Activated CD8-positive, alpha-beta memory T cell treated with anti-CD3 and anti-CD28 coated beads, Interleukin-2, amount 50 U/mL, for 48 hours (primary cell): ENCODE measurements at places on chromosomes 7 and 10.

- peak; percentile 18 for DNase-seq
Measured at GRCh38 chr7:44823255-44823781, 24.6 kb downstream of the H2AZ2 start.

- no peak for DNase-seq
Measured at GRCh38 chr10:114346176-114347031, 57.9 kb downstream of the AFAP1L2 start.

GRCh38 chr10:4242561-4243035, 457.6 kb upstream of the KLF6 start:
- DNase-seq: no peak

DNA sequence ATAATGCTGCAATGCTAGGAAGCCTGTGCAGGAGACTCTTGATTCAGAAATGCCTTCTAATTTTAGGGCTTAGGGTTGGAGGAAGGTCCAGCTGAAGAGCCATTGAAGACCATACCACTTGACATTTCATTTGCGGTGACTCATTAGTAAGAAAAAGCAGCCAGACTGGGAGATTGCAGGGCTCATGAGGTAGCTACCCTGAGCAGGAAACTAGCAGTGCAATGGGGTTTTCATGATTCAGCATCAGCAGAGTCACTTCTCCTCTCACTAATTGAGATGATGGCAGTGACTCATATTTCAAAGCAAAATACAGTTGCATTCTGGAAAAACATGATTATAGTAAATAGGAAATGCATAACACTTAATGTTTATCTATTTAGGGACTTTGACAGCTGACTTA, 434.1 kb downstream of the DNAJB9 start:
- no peak for DNase-seq

GRCh38 chr7:101622609-101623173, 6.4 kb downstream of the MYL10 start:
- DNase-seq: no peak

DNA sequence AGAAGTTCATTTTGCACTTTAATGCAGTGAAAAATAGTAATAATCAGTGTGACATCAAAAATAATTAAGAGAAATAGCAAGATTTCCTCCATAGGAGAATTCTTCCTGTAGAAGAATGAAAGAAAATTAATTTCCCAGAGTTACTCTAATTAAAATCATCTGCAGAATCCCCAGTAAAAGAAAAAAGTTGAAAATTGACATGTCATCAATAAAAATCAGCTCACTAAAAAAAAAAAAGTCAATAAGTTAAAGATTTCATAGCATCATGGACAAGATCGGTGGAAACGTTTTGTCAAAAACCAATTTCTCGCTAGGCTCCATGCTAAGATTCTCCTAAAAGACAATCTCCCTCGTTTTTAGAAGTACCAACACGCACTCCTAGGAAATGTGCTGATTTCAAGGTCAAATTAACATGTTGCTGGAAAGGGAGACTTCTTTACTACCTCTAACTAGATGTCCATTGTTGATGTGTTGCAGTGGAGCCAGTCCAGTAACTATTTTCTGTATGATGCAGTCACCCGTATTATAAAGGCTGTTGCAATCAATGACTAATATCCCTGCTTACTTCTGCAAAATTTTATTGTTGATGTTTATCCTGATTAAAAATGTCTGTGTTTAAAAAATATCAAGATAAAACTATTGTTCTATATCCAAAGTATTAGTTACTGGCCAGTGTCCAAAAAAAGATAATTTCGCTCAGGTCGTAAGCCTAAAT, 591.9 kb upstream of the MGMT start:
- no peak for DNase-seq

DNA sequence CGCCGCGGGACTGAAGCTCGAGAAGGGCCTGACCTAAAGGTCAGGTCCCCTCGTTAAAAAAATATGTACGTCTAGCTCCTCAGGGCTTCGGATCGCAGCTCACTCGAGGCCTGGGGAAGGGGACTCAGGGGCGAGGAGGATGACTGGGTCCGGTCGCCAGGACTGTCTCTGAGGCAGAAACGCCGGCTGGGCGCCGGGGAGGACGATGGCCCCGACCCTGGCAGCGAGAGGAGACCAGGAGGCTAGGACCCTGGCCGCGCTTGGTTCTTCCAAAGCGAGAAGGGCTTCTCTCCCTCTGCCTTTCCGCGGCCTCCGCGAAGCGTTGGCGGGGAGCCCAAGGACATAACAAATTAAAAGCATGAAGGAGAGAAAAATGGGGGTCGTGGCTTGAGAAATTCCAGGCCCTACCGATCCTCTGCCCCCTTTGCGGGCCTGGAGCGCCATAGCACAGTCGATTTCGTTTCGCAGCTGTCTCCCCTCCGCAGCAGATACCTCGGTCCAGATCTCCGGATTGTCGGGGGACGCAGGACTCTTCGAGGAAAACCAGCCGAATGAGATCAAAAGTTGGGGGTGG, 3.1 kb downstream of the NKX2-3 start:
- no peak for DNase-seq

DNA sequence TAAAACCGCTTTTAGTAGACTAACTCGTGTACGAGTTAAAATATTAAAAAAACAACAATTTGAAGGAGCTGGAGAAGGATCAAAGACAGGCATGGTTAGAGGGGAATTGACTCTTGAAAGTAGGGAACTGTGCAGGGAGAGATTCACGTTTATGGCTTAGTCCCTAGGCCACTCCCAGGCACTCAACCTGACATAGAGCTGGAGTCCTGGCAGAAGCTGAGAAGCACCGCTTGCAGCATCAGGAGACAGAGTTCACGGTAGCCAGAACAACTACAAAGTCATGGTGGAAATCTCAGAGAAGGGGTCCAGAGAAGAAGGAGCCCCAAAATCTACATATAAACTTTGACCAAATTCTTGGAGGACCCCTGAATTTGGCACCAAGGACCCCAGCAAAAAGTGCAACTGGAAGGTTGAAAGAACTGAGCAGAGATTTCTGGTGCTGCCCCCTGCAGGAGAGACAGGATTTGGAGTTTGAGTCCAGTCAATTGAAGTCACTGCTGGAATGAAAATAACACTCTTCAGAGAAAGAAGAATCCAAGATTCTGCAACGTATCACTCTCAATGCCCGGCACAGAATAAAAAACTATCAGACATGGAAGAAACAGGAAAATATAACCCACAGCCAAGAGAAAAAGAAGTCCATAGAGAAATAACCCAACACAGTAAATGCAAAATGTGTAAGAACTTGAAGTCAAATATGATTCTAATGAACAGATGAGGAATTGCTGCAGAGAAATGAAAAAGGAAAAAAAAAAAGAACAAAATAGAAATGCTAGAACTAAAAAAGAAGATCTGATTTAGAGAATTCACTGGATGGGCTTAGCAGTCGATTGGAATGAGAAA, 493.3 kb upstream of the PODXL start:
- peak; percentile 59 for DNase-seq

GRCh38 chr7:128841921-128842673, 11.9 kb downstream of the FLNC start:
- peak; percentile 87 for DNase-seq

GRCh38 chr7:131021460-131021859, 287.5 kb upstream of the KLF14 start:
- DNase-seq: no peak

- no peak for DNase-seq
Measured at GRCh38 chr10:4354382-4354812, 471.6 kb upstream of the AKR1E2 start.

DNA sequence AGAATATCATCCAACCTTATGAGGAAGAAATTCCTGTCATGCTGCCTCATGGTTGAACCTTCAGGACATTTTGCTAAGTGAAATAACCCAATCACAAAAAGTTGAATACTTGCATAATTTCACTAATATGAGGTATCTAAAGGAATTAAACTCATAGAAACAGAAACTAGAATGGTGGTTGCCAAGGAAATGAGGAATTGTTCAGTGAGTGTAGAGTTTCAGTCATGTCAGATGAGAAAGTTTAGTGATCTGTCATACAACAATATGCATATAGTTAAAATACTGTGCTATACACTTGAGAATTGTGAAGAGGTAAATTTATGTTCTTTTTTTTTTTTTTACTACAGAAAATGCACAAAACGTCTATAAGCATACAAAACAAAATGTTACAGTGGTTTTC, 60.7 kb downstream of the R3HCC1L start:
- DNase-seq: no peak

- DNase-seq: no peak
Measured at GRCh38 chr10:73110345-73110849, at the start of gene NUDT13. Gene NUDT13, plus strand, starts transcription at chr10:73110455. Its CDS starts 3,911 bp downstream, at chr10:73114366.

DNA sequence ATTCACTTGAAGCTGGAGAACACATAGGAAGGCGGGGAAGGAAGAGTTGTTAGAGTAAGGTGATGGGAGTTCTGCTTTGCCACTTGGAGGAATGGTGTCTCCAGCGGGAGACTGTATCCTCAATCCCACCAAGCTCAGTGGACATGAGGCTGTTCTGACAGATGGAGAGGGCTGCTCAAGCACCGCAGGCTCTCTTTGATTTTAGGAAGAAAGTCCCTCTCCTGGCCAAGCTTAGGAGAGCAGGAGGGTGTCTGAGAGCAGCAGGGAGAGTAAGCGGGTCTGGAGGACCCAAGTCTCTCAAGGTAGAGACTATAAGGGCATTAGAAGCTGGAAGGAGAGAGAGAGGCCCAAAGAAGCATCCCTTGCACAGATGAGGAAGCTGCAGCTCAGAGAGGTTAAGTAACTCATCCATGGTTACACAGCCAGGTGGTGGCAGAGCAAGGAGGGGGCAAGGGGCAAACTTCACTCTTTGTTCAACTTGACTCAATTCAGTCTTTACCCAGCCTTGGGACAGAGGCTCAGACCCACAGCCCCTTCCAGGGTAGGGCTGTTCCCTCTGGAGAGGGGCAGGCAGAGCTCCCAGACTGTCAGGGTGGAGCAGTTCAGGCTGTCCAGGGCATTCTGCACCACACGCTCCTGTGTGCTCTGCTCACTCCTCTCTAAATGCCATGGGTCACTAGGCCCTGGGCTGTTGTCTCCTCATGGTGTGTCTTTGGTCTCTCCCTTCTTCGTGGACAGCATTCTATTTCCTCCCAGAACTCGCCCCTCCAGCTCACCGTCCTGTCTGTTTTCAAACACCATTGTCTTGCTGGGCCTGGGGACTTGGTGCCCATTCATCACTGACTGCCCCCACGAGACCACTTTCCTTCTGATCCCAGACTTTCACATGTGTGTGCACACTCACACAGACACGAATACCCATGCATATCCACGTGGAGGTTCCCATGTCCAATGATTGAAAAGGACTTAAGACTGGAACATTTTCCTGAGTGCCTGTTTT, 8.9 kb downstream of the CHAT start:
- no peak for DNase-seq

DNA sequence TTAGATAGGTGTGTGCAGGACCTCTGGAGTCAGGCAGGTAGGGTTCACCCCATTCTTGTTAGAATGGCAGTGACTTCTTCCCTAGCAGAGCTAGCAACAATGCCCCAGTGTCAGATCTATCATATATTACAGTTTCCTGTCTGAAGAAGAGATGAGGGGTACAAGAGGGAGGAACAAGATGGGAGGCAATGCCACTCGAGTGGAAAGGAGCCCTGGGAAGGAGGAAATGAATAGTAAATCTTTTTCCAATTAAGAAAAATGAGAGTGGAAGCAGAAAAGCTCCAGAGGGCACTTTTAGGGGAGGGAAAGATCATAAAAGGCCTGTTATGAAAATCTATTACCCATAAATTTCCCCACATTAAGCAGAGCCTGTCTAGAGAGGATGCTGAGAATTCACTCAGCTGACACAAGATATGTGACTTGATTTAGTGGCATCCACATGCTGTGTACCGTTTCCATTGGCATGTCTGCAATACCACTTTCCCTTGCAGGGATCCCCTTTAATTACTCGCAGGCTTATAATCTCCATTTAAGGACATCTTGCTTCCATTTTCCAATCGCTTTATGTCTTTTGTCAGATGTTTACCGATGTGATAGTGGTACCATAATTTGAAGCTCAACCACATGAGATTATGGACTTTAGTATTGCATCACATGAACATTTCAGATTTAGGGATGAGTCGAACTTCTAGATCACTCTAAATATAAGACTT, 70.0 kb upstream of the AGBL3 start:
- DNase-seq: no peak

DNA sequence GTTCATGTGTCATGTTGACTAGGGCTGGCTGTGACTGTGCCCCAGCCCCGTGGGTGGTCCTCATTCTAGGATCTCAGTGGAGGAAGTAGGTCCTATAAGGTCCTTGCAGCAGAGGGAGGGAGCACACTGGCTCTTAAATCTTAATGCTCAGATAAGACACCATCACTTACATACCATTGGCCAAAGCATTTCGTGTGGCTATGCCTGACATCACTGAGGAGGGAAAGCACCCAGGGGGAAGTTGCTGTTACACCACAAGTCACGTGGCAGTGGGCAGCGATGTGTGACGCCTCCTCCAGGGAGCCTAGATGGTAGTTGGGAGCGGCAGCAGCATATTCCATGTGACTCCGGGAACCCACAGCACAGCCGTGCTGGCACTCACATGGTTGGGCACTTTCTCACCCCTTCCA, 224.7 kb upstream of the SH2B2 start:
- DNase-seq: no peak

DNA sequence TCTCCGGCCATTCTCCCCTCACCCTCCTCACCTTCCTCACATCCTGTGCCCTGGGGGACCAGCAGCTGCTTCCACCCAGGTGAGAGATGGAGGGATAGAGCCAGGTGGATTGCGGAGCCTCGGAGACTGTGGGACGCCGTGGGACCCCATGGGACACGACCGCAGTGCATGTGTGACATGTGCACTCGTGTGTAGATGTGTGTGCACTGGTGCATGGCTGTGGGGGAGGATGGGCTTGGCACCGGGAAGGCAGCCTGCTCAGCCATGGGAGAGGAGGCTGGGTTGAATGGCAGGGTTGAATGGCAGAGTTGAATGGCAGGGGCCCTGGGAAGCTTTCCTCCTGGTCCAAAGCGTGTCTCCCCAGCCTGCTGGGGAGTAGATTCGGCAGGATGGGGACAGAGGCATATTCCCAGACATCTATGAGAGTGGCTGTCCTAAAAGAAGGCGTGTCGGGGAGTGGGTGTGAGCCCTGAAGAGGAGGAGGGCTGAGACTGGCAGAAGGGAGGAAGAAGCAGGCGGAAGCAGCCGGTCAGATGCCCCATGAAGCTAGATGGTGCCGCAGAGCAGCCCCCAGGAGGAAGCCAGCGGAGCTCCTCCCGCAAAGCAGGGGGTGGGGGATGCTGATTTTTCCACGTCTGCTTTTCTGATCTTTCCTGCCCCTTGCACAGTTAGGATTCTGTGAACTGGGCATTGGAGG, 815 bp downstream of the GIMAP8 start:
- peak; percentile 80 for DNase-seq

DNA sequence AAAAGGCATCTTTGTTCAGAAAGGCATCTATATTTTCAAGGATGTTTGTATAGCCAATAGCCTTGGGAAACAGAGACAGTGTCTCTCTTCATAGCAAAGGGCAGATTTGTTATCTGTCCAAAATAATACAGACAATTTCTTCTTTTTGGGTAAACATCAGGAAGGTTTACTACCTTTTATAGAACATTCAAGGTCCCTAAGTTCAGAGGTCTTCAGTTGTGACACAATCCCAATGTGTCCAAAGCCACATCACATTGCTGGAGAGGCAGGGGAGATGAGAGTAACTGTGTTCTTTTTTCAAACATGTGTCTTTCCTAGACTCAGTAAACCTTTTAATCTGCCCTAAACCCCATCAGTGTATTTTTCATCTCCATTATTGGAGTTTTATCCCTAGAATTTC, 33.6 kb upstream of the FAM13C start:
- no peak for DNase-seq
